BE2C (cell line): ENCODE measurements at places on chromosomes 6 and 20.

DNA sequence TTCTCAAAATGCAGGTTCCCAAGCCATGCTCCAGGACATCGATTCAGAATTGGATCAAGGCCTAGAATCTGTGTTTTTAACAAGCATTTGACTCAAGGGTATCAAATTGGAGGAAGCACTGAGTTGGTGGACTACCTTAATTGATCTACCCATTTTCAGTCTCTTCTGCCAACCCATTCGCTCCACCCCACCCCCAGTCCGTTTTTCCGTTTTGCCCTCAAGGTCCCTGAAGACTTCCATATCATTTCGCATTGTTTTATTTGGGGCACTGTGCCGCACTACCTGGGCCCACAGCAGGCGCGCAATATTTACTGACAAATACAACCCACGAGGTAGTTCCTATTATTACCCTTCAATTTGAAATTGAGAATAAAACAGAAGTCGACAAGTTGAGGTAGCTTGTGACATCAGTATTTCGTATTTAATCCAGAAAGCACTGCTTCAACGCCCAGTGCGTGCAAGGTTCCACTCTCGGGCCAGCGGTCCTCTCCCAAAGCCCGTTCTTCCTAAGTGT lies 557 bp upstream of the DHX35 start:
- DNase-seq = no peak

DNA sequence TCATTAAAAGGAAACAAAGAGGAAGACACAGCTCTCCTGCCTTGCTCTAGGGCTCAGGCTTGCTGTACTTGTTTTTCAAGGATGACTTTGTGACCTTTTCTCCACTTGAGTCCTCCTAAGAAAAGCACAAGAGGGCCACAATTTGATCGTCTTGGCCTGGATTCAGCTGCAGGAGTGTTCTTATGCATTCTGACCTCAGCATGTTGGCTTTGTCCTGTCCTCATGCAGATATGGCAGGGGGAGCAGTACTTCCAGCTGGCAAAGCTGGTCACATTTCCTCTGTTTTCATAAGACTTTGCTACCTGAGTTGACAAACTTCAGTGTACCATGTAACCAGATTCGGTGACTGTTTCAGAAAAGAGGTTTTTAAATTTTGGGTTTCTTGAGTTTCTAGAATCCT lies 30.8 kb downstream of the KDM1B start:
- DNase-seq = no peak

DNA sequence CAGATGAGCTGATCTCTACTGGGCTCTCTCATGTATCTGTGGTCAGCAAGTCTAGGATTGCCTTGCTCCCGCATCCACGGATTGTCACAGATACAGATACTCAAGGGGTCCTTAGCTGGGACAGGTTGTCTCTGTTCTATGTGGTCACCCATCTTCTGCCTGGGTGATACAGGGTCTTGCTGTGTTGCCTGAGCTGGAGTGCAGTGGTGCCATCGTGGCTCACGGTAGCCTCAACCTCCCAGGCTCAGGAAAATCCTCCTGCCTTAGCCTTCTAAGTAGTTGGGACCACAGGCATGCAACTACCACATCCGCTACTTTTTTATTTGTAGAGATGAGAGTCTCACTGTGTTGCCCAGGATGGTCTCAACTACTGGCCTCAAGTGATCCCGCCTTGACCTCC lies 72.5 kb upstream of the ZNF217 start:
- no peak for DNase-seq

- DNase-seq = no peak
Measured at GRCh38 chr6:158076548-158076947, 91.5 kb downstream of the SERAC1 start.

GRCh38 chr6:79196912-79197311 lies 37.6 kb downstream of the HMGN3 start:
- DNase-seq = no peak

- DNase-seq = no peak
Measured at GRCh38 chr6:23202207-23202606, 632.8 kb downstream of the HDGFL1 start.

- no peak for DNase-seq
Measured at GRCh38 chr6:34236131-34236442, 586 bp upstream of the HMGA1 start.

- no peak for DNase-seq
Measured at GRCh38 chr6:53048431-53049195, 16.6 kb upstream of the FBXO9 start.

DNA sequence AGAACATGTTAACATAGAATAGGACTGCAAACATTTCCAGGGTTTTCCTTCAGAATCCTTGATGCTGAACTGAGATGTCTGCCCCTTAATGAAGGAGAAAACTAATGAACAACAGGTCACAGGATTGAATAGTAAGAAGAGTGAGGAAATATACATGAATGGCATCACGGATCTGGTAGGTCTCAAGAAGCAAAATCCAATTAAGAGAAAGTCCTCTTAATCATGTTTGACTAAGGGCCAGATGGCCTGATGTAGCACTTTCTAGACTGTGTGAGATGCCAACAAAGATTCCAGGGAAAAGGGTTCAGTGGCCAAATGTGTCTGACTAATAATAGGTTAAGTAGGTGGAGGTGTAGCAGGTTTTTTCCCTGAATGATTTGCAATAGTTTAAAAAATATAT lies 13.7 kb upstream of the SHPRH start:
- no peak for DNase-seq

DNA sequence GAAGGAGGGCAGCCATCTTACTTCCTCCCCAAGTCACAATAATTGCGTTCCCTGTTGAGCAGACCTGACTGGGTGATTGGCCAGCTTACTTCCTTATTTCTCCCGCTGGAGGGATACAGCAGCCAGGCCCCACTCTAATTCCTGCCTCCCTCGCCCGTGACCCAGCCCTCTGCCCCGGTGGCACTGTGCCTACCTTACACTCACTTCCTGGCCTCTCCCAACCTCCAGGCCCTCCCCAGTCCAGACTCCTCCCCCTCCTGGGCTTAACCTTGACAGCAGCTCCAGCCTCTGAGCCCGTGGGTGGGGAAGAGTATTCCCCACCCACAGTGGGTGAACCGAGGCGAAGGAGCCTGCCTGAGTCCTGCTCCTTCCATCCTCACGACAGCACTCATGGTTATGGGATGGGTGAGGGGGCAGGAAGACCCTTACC lies 3.0 kb downstream of the BAK1 start:
- DNase-seq = no peak

DNA sequence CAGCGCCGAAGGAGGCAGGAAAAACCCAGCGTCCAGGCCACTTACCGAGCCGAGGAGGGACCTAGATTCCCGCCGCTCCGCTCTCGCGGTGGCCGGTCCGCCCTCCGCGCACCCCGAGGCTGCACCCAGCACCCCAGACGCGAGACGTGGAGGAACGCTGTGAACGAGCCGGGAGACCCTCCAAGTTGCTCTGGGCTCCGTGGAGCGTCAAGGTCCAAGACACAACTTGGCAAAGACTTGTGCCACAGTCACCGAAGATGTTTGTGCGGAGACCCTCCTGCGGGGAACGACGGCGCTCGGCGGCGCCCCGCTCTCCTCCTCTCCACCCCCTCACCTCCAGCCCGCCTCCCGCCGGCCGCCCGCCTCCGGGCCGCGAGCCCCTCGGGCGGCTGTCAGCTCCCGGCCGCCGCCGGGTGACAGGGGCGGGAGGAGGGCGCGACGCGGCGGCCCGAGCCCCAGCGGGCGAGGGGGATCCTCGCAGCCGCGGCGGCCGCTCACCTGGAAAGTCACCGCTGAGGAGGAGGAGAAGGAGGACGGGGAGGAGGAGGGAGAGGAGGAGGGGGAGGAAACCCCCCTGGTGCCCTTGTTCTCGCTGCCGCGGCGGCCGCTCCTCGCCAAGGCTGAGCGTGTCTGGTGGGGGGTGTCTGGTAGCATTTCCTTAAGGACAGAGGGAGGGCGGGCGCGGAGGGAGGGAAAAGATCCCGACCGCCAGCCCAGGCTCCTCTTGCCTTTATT lies 637 bp upstream of the HIVEP2 start:
- peak; percentile 34 for DNase-seq

DNA sequence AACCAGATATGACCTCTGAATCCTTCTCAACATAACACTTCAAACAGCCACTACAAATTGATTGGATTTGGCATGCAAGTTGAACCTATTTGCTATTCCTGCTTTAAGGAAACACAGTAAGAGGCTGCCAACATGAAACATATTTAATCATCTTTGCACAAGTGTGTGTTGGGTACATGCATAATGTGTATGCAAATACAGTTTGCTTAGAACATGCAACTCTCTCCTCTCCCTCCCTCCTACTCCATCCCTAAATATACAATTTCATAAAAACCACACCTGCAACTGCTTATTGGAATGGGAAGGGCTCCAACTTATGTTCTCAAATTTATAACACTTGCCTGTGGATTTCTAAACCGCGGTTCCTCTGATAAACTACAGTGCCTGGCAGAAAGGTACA lies 71.5 kb downstream of the CD83 start:
- DNase-seq = no peak

DNA sequence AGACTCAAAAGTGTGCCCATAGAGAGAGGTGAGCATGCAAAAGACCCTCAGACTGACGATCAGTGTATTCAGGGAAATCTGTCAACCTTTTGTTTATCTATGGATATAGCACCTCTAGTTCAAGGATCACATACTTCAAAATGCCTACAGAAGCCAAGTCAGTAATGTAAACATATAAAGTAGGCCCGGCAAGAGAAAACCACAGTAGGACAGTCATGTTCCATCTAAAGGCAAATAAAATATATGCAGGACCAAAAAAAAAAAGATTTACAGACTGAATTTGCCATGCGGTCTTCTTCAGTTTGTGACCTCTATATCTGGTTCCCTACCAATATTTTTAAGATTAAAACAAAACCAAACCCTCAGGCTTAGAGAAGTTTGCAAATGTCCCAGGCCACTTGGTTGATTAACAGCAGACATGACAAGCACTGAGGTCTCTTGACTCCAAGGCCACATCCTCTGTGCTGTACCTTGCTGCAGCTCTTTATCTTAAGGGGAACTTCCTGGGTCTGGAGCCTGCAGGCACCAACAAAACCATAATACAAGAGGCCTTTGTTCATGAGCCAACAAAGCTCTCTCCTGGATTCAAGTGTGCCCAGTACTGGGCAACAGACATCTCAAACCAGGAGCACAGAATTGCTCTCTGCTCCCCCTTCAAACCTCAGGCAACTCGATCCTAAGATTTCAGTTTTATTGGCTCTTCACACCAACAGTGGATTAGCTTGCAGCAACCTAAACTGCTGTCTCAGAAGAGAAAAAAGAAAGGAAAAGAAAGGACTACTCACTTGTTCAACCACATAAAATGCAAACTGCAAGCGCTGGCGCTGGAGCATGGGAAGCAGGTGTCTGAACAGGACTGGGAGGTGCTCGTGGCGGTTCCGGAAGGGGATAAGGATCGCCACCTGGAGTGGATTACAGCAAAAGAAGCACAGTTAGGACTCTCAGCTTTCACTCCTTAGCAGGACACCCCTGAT lies 71.7 kb downstream of the B4GALT5 start:
- DNase-seq = no peak

- no peak for DNase-seq
Measured at GRCh38 chr6:75449630-75450206, 43.9 kb downstream of the FILIP1 start.

DNA sequence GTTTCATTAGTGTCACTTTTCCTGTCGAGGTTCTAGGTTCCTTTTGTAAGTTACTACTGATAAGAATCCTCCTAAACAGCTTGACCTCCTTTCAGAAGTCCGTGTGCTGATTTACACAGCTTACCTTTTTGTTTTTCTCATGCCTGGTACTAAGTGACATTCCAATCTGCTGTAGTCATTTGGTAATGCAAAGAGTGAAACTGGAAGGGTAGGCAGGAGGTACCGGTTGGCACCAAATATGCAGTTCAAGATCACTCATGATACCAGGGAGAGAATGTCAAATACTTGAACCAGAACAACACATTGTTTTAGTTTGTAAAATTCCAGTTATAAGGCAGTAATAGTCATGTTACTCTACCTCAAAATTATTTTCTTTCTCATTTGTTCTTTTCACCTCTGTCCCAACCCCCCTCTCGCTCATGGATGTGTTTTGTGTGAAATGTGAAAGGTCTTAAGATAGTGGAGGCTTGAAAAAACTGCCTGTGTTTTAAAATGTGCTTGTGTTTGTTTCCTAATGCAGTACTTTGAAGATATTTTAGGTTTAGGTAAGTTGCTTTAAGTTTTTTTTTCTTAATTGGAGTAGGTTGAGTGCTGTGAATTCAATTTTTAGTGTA lies 23.2 kb downstream of the AFDN start:
- no peak for DNase-seq

GRCh38 chr20:32984196-32984595 lies 20.0 kb downstream of the SUN5 start:
- no peak for DNase-seq

GRCh38 chr6:52519618-52520017 lies 57.2 kb downstream of the TRAM2 start:
- DNase-seq = no peak

DNA sequence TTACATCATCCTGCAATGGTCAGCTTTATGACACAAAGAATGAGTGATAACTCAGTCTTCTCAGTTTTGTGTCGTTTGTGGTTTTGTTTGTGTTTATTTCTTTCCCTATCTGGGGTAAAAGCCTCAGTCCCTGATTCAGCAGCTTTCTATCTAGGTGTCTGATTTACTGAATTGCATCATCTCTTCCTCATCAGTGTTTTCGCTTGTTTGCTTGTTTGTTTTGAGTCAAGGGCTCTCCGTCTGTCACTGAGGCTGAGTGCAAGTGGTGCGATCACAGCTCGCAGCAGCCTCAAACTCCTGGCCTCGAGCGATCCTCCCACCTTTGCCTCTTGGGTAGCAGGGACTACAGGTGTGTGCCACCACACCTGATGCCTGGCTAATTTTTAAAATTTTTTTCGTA lies 548.9 kb downstream of the PRKN start:
- DNase-seq = no peak

DNA sequence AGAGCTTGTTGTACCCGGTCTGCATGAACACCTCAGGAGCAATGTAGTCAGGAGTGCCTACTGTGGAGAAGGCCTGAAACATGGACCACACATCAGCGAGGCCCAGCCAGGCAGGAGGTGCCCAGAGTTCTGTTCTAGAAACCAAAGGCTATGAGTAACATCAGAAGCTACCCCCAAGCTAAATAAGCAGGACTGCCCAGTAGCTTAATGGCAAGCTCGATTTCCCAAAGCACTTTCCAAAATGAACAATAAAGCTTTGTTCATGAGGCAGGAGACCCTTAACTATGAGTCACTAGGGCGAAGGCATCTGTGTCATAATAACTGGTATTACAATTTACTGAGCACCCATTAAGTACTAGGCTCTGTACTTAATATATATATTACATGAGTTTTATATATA lies 47.4 kb downstream of the STK38 start:
- no peak for DNase-seq

GRCh38 chr6:159301810-159302593 lies 132.8 kb downstream of the FNDC1 start:
- DNase-seq = no peak

GRCh38 chr20:61934716-61935530 lies 130.8 kb downstream of the TAF4 start:
- DNase-seq = peak; percentile 3
